ENCODE measurements at places on chromosomes 5 and 9.

GRCh38 chr9:126144196-126144595 is 182.4 kb upstream of the MVB12B start:
- no peak for DNase-seq

- DNase-seq: no peak
Observed at GRCh38 chr5:142829801-142830220, 59.6 kb downstream of the ARHGAP26 start.

DNA sequence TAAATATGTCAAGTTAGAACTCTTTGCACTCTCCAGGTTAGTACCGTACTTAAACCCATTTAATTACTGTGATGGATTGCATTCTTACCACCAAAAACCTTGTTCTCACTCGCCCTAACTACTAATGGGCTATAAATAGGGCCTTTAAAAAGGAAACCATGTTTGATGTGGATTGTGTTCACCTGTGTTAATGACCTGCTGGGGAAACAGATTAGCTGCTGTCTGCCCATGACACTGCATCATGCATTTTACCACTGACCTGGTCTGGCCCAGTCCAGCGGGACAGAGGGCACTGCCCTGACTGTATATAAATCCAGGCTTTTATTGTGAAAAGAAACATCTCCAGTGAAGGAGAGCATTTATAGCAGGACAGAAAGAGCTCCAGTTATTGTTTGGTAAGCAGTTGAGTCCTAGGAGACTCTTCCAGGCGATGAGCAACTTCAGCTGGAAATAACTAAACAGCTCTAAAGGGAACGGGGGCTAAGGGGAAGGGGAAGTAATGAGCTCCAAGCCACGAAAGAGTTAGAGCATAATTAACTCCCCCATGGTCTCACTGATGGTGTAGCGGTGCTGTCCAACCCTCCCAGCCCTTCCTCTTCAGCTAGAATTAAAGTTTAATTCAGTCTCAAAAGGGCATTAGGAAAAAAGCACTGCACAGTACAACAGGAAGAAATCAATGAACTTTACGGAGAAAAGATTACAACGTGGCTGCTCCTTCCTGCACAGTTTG is 303.1 kb downstream of the ENC1 start:
- DNase-seq: no peak

GRCh38 chr9:108052431-108053080 is 563.0 kb upstream of the KLF4 start:
- DNase-seq: no peak

DNA sequence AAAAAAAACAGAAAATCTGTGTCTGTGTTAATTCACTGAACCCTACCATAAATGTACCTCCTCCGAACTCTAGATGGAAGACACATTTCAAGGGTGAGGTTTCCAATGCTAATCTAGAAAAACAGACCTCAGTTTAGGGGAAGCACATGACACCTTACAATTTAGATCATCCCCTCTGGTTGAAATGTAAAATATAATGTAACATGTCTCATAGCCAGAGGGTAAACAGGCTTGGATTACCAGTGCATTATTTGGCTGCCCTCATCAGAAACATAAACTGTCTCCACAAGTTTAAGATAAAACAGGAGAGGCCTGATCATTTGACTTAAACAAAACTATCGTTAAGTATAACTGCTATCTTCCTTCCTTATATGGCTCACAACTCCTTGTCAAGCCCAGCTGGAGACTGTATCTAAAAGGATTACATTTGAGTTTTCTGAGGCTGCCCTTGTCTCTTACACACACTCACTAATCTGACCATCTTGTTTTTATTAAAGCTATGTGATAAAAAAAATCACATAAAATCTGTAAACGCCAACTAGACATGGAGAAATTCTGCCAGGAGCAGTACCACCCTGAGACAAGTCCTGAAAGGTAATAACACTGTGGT is 105.7 kb downstream of the LURAP1L start:
- no peak for DNase-seq

GRCh38 chr5:94240596-94240992 is 377.8 kb downstream of the KIAA0825 start:
- DNase-seq: no peak

GRCh38 chr9:16918920-16919319 is 48.5 kb upstream of the BNC2 start:
- no peak for DNase-seq

- DNase-seq: no peak
Observed at GRCh38 chr5:97231025-97231636, 48.1 kb upstream of the RIOK2 start.

GRCh38 chr5:9015260-9015936 is 530.5 kb downstream of the SEMA5A start:
- no peak for DNase-seq

- DNase-seq: no peak
Observed at GRCh38 chr5:17802256-17802655, 168.0 kb downstream of the TAF11L14 start.

GRCh38 chr5:172661526-172661925 is 20.5 kb downstream of the NEURL1B start:
- peak; percentile 46 for DNase-seq

GRCh38 chr5:134371834-134372340 is 518 bp downstream of the UBE2B start:
- peak; percentile 77 for DNase-seq

- no peak for DNase-seq
Observed at GRCh38 chr9:106857811-106858470, 5.0 kb upstream of the ZNF462 start.

DNA sequence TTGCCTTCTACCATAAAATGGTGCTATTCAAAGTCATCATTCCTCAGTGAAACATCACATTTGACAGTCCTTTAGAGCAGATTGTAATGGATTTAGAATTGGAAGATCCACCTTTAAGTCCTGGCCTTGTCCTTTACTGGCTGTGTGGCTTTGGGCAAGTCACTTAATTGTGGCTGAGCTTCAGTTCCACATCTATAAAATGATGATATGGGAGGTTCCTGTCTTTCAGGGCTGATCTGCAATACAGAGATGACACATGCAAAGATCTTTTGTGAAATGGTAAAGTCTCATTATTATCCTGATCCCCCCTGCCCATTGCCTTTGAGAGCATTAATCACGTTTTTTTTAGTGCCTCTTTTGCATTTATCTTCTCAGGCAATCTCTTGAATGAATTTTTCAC is 58.2 kb downstream of the ZFAND5 start:
- DNase-seq: no peak

GRCh38 chr9:103397868-103398600 is 402.9 kb downstream of the CYLC2 start:
- no peak for DNase-seq

GRCh38 chr5:114910727-114911126 is 259.0 kb downstream of the TRIM36 start:
- no peak for DNase-seq

DNA sequence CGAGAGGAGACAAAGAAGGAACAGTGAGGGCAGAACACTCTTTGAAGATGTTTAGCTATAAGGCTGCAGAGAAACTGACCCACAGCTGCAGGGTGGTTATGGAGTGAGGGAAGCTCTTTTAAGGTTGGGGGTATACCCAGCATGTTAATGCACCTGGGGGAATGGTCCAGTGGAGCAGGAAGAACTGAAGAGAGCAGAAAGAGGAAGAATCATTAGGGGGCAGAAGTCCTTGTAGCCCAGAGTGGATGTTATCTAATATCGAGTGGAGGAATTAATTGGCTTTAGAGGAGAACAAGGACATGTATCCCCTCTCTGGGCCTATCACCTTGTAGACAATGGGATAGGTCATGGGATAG is 7.7 kb downstream of the IL4 start:
- no peak for DNase-seq

- no peak for DNase-seq
Observed at GRCh38 chr5:2019716-2020115, 137.0 kb upstream of the IRX4 start.

DNA sequence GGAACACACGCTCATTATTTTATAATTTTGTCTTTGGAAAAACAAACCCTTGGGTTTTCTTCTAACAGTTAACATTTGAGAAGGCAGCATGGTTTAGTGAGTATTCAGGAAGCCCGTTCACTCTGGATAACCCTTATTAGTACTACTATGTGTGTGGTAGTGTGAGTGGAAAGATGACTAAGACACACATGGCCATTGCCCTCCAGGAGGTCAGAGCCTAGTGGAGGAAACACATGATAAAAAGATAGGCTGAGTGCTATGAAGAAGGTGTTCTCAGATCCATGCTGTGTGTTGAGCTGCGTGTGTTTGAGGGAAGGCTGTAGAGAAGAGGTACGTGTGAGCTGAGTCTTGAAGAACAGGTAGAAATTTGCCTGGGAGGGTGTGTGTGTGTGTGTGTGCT is 8.4 kb downstream of the C5orf47 start:
- DNase-seq: no peak

DNA sequence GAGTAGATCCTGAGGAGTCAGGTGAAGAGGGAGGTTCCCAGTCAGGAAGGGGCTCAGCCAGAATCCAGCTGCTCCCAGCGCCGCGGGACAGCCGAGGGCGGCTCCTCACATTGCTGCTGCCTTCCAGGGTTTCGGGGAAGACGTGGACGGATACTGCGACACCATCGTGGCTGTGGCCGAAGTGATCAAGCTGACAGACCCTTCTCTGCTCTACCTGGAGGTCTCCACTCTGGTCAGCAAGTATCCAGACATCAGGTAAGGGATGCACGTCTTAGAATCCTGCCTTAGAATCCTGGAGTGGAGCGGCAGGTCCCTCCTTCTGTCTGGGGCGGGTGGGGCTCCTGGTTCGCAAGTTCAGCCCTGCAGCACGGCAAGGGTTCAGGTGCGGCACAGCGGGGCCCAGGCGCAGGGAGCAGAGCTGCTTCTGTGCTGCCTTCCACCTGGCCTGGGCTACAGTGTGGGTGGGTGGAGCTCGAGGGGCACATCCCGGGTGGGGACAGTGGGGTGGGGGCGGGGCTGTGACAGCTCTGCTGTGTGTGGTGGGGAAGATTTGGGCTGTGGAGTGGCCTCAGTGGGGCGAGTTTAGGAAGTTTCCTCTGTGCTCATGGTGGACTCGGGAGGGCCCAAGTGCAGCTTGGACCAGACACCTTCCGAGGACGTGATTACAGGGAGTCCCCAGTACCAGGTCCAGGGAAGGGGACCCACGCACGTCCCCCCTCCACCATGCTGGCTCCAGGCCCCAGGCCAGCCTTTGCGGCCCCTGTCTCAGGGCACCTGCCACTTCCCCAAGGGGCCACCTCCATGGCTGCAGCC is 22.8 kb downstream of the EXOC3 start:
- DNase-seq: peak; percentile 51

DNA sequence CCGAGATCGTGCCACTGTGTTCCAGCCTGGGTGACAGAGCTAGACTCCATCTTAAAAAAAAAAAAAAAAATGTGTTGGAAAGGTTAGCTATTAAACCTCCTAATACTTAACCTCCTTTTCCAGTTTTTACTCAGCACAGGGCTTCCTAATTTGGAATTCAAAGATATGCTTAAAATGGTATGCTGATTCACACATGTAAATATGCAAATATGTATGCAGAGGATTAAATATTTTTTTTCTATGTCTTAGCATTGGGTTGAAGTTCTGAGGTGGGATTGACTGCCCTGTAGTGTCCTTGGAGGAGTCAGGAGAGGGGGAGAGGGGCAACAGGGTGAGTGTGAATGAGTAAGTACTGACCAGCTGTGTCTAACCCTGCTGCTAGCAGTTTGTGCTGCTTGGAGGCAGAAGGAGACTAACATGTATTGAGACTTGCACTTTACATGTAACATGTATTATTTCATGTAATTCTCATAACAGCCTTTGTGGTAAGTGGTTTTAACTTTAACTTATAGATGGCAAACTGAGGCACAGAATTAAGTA is 63.2 kb downstream of the SLC44A1 start:
- DNase-seq: no peak

- no peak for DNase-seq
Observed at GRCh38 chr5:129080766-129081165, 13.8 kb upstream of the ISOC1 start.

- DNase-seq: peak; percentile 93
Observed at GRCh38 chr9:34379334-34380033, 2.8 kb upstream of the MYORG start.

GRCh38 chr5:77366717-77367500 is 125.2 kb downstream of the WDR41 start:
- DNase-seq: no peak

GRCh38 chr9:134210908-134211810 is 46.8 kb upstream of the RNU6ATAC start:
- DNase-seq: peak; percentile 53

DNA sequence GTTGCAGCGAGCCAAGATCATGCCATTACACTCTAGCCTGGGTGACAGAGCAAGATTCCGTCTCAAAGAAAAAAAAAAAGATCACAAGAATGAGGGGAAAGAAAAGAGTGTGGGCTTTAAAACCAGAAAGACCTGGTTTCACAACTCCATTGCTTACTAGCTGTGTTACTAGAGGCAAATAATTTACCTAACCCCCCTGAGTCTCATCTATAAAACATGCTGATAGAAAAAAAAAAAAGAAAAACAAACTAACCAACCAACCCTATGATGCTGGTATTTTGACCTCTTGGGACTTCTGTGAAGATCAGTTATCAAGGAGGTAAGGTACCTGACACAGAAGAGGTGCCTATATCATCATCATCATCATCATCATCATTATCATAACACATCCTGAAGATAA is 60.2 kb upstream of the UBTD2 start:
- DNase-seq: no peak

- no peak for DNase-seq
Observed at GRCh38 chr5:76688212-76688611, 27.7 kb upstream of the F2R start.

DNA sequence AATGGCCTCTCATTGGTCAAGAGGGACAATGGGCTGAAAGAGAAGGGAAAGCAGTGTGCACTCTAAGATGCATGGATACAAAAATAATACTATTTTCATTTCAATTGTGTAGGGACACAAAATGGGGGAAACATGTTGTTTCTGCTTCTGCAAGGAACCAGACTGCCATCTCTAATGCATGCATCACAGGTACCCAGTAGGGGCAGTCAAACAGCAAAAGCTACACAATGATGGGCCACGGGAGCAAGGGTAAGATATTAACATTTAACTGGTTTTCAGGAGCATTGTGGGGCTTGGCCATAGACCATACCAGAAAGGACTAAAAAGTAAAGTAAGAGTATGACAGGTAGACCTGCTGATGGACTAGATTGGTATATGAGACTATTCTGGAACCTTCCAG is 535.8 kb downstream of the SPATA31D1 start:
- no peak for DNase-seq

- DNase-seq: peak; percentile 89
Observed at GRCh38 chr5:1140171-1140817, 28.4 kb upstream of the SLC12A7 start.

GRCh38 chr9:6090277-6091210 is 75.1 kb upstream of the RANBP6 start:
- no peak for DNase-seq

- no peak for DNase-seq
Observed at GRCh38 chr9:115411993-115412452, 294.1 kb upstream of the TNC start.

GRCh38 chr9:107481035-107481434 is 8.5 kb downstream of the KLF4 start:
- DNase-seq: no peak

Data from upper lobe of right lung (tissue), 1 donor.